BJ (cell line): ENCODE measurements at places on chromosomes 16 and 17. TPM values are rescaled to one million over a fixed set of nuclear protein-coding genes. Genes with fewer than 3 reads are reported as not detected.

The WNK4 gene
- polyA plus RNA-seq = 2.1 and 2.9 TPM in 2 replicates

The PIRT gene
- polyA plus RNA-seq = not detected in 2 replicates

The TBC1D3G gene
- not detected in 2 replicates for polyA plus RNA-seq

The GABARAP gene
- polyA plus RNA-seq = 762 and 865 TPM in 2 replicates

The HSD17B2 gene
- polyA plus RNA-seq = 0.60 and 0.81 TPM in 2 replicates

The MT4 gene
- polyA plus RNA-seq = not detected in 2 replicates

The CEP131 gene
- polyA plus RNA-seq = 3.7 and 4.9 TPM in 2 replicates

The PPP1R27 gene
- 0.10 TPM in 1 of 2 replicates, not detected in the other for polyA plus RNA-seq

The TPSAB1 gene
- not detected in 2 replicates for polyA plus RNA-seq

The PITPNM3 gene
- polyA plus RNA-seq = 0.39 and 0.64 TPM in 2 replicates

The FAM20A gene
- polyA plus RNA-seq = 11.9 and 24.1 TPM in 2 replicates
